T-helper 2 cell (primary cell): ENCODE measurements at places on chromosomes 1 and 21.

DNA sequence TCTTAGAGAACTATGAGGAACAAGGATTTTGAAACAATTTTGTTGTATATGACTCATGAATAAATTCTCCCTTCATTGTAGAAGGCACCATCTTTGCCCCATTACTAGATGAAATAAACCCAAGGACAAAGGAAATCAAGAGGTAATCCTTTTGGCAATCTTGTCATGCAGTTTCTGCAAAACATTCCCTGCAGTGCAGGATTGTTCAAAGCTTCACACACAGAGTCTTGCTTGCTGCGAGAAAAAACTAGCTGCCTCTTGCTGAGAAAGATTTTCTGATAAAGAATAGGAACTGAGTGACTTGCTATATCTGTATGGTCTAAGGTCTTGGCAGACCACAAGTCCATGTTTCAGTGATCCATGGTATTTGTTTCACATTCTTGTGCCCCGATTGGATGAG, 657.4 kb upstream of the ADGRL4 start:
- no peak for DNase-seq

GRCh38 chr1:71242239-71242638, 161.4 kb upstream of the ZRANB2 start:
- no peak for DNase-seq

DNA sequence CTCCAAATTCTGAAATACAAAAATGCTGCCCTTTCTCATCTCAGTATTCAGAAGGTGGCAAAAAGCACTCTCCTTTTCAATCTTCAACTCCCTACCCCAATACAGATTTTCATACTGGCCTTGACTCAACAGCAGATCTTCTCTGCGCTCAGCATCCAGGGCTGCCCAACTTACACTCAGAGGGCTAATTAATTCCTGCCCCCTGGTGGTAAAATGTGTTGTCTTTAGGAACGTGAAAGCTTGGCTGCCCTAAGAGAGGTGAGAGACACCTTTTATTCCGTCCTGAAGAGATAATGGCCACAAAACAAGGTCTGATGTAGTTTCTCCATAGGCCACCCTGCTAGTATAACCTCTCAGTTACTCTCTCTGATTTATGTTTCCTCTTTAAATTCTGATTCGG, 25.0 kb downstream of the KRTAP24-1 start:
- DNase-seq = no peak

- DNase-seq = no peak
Measured at GRCh38 chr1:65924471-65924870, 131.8 kb downstream of the PDE4B start.

DNA sequence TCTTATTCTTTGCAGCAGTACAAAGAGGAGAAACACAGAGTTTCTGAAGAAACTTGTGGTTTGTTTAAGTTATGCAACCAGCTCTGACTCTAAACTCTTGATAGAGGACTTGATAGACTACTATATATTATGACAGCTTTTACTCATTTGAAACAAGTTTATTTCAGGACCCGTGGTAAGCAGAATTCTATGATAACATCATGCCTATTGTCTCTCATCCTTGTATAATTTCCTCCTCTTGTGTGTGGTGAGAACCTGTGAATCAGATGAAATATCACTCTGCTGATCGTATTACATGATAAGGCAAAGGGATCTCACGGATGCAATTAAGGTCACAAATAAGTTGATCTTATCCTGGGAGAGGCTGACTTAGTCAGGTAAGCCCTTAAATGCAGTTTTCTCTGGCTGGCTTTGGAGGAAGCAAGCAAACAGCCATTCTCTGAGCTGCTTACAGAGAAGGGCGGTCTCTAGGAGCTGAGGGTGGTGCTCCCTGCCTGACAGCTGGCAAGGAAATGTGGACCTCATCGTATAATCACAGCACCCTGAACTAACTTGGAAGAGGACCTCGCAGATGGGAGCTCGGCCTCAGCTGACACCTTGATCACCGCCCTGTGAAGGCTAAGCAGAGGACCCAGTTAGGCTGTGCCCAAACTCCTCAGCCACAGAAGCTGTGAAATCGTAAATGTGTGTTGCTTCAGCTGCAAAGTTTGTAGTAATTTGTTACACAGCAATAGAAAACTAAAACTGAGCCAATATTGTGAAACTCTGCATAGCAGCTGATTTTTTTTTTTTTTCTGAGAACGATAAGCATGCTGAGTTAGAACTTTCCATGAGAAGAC, 151.1 kb upstream of the DPT start:
- no peak for DNase-seq

GRCh38 chr1:213987422-213987926, 299 bp upstream of the PROX1 start:
- no peak for DNase-seq

- DNase-seq = no peak
Measured at GRCh38 chr1:39348278-39348677, 143.2 kb upstream of the BMP8A start.

GRCh38 chr1:237972186-237972585, 81.5 kb upstream of the ZP4 start:
- no peak for DNase-seq

- DNase-seq = no peak
Measured at GRCh38 chr1:18479454-18479853, 1.3 kb upstream of the KLHDC7A start.

GRCh38 chr1:44828841-44829440, 14.1 kb downstream of the PTCH2 start:
- no peak for DNase-seq
